ENCODE measurements at places on chromosomes 2 and 18.

- DNase-seq: no peak
These were observed 27.9 kb downstream of the GLS start for GRCh38 chr2:190908532-190908931.

- DNase-seq: peak; percentile 31
These were observed at the start of gene CAPG for GRCh38 chr2:85409845-85410583. Gene CAPG (minus strand): TSS chr2:85410366. CDS start chr2:85402145, 8,221 bp downstream.

- no peak for DNase-seq
These were observed 95.8 kb upstream of the TEX51 start for GRCh38 chr2:126802774-126803433.

- no peak for DNase-seq
These were observed 14.4 kb downstream of the INHBB start for GRCh38 chr2:120360307-120360855.

- DNase-seq: no peak
These were observed 221.8 kb upstream of the CTAGE1 start for GRCh38 chr18:22639561-22639960.

- no peak for DNase-seq
These were observed 39.7 kb upstream of the MMADHC start for GRCh38 chr2:149627111-149627801.

GRCh38 chr2:195022508-195022830 is 634.6 kb upstream of the SLC39A10 start:
- DNase-seq: no peak

DNA sequence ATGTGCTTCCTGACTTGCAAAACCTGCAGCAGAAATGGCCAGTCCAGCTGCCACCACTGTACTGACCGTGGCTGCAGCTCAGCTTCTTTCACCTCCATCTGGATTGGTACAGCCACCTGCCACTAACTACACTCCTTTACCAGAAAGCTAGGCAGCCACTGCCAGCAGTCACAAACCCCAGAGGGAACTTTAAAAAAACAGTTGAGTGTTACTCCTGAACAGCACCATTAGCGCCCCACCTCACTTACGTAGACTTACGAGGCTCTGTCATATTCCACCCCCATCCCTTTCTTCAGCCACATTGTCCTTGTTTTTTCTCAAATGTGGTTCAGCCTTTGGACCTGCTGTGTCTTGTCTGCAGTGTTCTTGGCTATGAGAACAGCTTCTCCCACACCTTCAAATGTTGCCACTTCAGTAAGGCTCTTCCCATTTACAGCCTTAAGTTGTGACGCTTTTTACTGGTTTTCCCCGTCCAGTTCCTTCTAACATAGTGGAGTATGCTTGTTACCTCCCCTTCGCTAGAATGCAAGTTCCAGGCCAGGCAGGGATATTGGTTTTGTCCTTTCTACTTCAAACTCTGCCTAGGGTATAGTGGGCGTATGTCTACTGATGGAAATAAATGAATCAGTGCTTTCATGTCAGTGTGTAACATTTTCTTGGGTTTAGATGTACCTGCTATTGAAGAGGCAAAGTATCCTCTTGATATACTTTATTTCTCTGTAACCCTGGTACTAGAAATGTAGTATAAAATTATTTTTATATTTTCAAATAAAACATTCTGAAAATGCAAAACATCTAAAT is 17.0 kb downstream of the HNRNPA3 start:
- DNase-seq: no peak

DNA sequence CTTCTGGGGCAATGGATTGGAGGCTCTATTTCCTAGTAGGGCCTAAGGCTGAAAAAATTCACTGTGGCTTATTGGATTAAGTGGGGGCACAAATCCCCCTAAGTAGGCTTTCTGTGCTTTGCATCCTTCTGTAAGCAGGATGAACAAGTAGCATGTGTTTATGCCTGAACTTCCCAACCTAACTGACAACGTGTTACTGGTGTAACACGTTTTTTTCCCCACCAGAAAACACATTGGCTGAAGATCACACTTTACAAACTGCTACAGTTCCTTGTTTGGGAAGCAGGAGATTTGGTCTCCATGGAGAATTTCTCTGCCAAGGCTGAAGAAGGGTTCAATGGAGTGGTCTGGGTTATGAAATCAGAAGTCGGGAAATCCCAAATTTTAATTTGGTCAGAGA is 7.2 kb upstream of the ITGA6 start:
- no peak for DNase-seq

DNA sequence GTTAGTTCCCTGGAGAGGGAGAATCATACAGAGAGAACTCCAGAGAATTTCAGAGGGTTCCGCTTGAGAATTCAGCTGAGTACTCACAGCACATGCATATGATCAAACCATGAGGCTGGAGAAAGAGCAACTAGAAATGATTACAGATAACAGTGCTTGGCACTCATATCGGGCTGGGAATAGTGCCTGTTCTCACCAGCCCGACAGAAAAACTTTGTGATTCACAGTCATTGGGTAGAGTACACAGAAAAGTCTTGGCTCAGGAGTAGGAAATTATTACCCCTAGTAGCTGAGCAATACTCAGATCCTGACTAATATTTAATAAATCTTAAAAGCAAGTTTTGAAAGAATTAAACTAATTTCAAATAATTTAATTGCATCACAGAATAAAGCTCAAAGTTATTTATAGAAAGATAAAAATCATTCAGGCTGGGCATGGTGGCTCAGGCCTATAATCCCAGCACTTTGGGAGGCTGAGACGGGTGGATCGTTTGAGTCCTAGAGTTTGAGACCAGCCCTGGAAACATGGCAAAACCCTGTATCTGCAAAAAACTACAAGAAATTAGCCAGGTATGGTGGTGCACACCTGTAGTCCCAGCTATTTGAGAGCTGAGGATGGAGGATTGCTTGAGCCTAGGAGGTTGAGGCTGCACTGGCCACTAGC is 6.8 kb downstream of the WDPCP start:
- no peak for DNase-seq

- DNase-seq: no peak
These were observed 8.2 kb downstream of the ZFP36L2 start for GRCh38 chr2:43218155-43218701.

GRCh38 chr2:135163901-135164300 is 111.8 kb downstream of the RAB3GAP1 start:
- DNase-seq: no peak

DNA sequence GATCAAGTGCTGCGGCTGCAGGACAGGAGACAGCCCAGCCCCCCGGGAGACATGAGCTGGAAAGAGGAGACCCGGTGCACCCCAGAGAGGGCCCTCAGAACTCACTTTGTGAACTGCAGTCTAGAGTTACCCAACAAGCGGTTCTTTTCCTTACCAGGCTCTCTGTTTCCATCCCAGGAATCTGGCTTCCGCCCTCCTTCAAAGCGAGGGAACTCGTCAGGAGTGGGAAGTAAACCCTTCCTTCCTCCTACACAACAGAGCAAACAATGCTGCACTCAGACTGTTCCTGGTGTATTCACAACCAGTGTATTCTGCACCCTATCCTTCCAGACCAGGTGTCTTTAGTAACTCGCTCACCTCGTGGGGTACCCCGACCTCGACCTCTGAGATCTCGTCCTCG is 8.0 kb downstream of the SFT2D3 start:
- no peak for DNase-seq

GRCh38 chr2:102599486-102599885 is 19.9 kb upstream of the SLC9A2 start:
- DNase-seq: no peak

- no peak for DNase-seq
These were observed 1324.1 kb upstream of the SLC39A10 start for GRCh38 chr2:194332799-194333490.

- DNase-seq: peak; percentile 89
These were observed at the start of gene RAB3GAP1 for GRCh38 chr2:135052042-135052876. Gene RAB3GAP1 (plus strand): TSS chr2:135052292. CDS start chr2:135052308, 16 bp downstream.

GRCh38 chr18:70709144-70709543 is 420.3 kb downstream of the SOCS6 start:
- no peak for DNase-seq

- DNase-seq: no peak
These were observed 77.3 kb downstream of the TEX51 start for GRCh38 chr2:126975671-126976655.

DNA sequence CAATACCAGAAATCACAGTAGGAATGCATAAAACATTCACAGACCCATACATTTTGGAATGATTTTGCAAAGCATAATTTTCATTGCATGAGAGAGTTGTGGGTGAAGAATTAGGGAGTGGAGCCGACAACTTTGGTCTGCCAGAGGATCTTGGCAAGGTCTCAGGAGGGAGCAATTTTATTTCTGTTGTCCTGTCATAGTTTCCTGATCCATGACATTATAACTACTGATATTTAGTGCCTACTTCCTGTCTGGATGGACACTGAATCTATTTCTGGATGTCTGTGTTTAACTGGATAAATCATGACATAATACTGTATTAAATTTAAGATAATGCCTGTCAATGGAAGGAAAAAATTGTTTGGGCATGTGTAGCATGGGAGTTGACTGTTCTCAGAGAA is 2.4 kb downstream of the ITGA4 start:
- no peak for DNase-seq

DNA sequence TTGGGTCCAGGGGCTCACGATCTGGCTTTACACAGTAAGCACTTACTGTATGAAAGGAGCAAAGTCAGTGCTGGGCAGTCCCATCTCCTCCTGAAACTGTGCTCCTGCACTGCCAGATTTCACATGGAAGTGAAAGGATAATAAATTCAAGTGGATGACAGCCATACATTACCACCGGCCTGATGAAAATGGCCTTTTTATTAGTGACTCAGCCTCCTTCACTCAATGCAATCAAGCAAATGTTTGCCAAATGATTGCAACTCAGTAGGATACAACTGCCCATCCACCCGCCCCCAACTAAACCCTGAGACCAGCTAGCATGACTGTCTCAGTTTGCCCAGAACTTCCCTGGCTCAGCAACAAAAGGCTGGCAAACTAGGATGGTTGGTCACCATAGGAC is 77.1 kb downstream of the MYO5B start:
- no peak for DNase-seq

GRCh38 chr2:134466141-134466540 is 212.3 kb downstream of the MGAT5 start:
- DNase-seq: peak; percentile 20

- no peak for DNase-seq
These were observed 549.0 kb upstream of the VRK2 start for GRCh38 chr2:57497489-57498096.

GRCh38 chr2:216081487-216082116 is at the start of the genes PECR and TMEM169:
Gene PECR (minus strand): TSS chr2:216081809. CDS start chr2:216081741, 68 bp downstream.
Gene TMEM169 (plus strand): TSS chr2:216081919. CDS start chr2:216095964, 14,045 bp downstream.
- DNase-seq: peak; percentile 52

DNA sequence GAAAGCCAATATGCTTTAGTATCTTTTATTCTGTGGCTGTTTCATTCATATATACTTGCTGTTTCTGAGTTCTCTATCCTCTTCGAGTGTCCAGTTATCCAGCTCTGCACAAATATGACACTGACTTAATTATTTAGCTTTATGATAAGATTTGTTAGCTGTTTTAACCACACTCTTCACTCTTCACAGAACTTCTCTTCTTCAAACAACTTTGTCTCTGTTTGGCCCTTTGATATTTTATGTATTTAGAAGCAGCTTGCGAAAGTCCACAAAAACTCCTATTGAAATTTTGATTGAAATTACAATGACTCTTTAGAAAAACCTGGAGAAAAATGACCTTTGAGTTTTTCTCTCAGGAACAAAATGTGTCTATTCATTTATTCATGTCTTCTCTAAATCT is 407.0 kb downstream of the CPS1 start:
- DNase-seq: no peak

DNA sequence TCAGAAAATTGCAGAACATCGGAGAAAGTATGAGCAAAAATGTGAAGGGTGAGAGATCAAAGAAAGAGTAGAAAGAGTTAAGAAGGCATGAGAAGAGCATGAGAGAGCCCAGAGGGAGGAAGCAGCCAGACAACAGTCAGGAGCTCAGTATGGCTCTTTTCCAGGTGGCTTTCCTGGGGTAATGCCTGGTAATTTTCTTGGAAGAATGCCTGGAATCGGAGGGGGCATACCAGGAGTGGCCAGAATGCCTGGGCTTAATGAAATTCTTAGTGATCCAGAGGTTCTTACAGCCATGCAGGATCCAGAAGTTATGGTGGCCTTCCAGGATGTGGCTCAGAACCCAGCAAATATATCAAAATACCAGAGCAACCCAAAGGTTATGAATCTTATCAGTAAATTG is 271.8 kb upstream of the TFPI start:
- no peak for DNase-seq

DNA sequence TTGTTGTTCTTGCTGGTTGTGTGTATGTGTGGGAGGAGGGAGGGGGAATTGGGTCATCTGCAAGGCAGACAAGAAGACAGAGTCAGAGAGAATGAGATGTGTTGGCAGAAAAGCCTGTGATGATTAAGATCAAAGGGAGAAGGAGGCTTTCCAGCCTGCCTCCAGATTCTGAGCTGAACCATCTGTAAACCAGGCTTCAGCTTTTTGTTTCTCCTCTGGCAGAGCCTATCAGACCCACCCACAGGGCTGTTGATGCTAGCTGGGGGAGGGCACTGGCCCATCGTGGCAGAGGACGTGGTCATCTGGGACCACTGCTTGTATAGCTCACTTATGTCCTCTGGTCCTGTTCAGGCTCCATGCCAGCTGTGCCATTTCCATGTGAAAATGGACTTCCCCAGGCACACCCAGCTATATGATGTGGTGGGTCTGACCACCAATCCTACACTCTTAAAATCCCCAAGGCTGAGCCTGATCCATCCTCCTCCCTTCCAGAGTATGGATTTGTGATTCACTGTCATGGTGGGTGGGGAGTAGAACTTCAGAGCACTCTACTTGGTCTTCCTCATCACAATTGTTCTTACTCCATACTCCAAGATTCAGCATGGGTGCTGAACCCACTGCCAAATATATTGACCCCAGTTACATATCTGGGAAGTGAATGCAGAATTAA is 27.8 kb upstream of the COL6A3 start:
- peak; percentile 43 for DNase-seq

- no peak for DNase-seq
These were observed 479 bp downstream of the RNMT start for GRCh38 chr18:13726972-13727331.

DNA sequence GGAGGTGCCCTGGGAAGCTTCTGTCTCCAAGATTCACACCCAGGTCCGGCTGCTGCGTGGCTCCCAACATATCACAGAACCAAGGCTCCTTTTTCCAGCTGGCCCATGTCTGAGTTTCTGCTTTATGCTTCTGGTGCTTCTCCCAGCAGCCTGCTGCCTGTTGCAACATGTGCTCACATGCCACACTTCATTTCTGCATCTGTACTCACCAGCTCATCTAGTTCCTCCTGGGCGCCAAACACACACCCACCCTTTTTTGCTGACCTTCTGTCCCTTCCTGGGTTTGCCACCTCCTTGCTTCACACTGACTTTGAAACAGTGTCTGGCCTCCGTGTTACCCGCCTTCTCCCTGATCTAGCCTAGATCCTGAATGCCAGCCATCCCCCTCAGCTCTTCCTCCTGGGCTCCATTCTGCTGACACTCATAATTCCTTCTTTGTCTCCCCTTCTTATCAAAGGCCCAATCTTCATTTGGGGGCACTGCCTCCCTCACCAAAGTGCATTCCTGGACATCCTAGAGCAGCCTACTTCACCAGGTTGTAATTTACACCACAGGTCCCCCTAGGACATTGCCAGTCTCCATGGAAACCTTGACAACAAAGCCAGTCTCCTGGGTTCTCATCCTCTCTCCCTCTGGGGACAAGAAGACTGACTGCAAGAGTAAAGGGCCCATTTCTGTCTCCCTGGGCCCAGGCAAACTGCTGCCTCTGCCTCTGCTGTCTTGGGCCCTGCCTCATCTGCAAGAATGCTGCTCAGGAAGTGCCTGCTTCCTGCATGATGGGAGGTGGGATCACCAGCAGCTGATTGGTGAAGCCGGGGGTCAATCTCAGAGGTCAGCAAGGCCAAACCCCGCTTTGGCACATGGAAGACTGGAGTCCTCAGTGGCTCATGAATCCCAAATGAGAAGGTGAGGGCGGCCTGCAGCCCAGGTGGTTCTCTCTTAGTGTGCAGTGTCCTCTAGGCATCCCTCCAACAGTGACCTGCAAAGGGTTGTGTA is 13.9 kb upstream of the PROM2 start:
- no peak for DNase-seq

Data from activated CD4-positive, alpha-beta T cell treated with anti-CD3 and anti-CD28 coated beads, Interleukin-2, amount 50 U/mL, for 4 hours (primary cell).